ENCODE measurements at places on chromosomes 11 and 22.

GRCh38 chr11:82750643-82751139 is 17.0 kb upstream of the FAM181B start:
- DNase-seq, result no peak

DNA sequence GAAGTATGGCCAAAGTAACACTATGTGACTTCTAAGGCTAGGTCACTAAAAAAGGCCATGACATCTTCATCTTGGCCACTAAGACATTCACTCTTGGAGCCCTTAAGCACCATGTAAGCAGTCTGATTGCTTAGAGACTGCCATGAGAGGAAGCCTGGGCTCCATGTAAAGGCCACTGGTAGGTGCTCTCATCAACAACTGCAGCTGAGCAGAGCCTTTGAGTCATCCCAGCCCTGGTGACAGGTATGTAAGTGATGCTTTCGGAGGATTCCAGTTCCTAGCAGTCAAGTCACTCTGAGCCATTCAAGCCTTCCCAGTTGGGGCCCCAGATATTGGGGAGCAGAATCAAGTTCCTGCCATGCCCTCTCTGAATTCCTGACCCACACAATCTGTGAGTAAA is 26.2 kb downstream of the GAB2 start:
- no peak for DNase-seq

DNA sequence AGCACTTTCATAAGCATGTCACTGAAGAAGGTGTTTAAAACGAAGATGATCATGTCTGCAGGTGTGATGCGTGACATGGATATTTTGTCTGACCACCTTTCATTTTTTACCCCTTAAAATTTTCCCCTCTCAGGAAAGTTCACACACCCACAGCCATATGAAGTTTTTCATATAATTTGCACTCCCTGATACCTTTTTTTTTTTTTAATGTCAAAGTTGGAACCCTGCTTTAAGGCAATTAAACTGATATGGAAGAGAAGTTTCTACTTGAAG is 104.6 kb downstream of the ATXN10 start:
- no peak for DNase-seq

GRCh38 chr22:17140022-17140421 is 18.9 kb upstream of the TMEM121B start:
- no peak for DNase-seq

GRCh38 chr11:95486466-95486865 is 255.5 kb upstream of the SESN3 start:
- DNase-seq, result no peak

DNA sequence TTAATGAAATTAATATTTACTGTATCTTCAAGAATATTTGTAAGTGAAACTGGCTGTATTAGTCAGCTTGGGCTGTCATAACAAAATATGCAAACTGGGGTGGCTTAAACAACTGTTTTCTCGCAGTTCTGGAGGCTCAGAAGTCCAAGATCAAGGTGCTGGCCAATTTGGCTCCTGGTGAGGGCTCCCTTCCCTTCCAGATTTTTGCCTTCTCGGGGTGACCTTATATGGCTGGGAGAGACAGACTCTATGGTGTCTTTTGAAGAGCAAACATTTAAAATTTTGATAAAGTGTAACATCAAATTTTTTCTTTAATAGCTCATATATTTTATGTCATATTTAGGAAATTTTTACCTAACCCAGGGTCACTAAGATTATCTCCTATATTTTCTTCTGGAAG is 30.2 kb downstream of the CSTPP1 start:
- no peak for DNase-seq

GRCh38 chr11:96942855-96943254 is 553.0 kb downstream of the JRKL start:
- no peak for DNase-seq

- no peak for DNase-seq
Observed at GRCh38 chr11:122724520-122724919, 69.0 kb downstream of the UBASH3B start.

GRCh38 chr22:37244922-37245722 is 1.1 kb upstream of the RAC2 start:
- no peak for DNase-seq

- DNase-seq, result no peak
Observed at GRCh38 chr11:134480136-134480712, 68.2 kb upstream of the B3GAT1 start.

- no peak for DNase-seq
Observed at GRCh38 chr11:27237643-27238042, 125.4 kb downstream of the CCDC34 start.

DNA sequence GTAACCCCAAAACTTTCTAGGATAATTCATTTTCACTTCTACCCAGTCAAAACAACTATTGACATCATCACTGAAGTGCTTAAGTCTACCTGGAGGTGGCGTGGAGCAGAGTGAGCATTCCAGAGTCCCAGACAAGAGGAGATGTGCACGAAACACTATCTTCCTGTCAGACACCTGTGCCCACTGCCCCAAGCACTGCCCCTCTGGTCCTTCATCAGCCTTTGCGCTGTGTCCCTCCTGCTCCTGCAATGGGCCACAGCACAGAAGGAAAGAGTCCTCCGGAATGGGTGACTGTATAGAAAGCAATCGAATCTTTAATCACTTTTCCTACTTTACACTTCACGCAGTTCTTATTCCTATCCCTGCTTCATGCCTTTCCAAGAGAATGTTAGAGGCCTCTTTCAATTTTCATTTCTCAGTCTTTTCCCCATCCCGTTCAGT is 512 bp upstream of the GRIA4 start:
- DNase-seq, result no peak

DNA sequence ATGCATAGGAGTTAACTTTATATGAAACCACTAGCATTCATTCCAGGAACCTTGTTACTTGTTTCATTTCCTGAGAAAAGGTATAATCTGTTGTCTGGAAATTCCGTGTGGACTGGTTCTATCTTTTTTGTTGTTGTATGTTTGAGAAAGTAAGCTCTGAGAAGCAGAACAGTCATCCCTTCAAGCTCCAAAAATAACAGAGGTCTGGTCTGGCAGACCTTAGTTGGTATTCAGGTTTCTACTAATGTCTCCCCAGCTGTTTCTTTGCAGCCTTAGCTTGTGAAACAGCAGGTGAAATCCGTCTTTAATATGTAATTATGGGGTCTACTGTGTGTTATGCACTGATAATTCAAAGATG is 2.4 kb downstream of the RNF121 start:
- no peak for DNase-seq

GRCh38 chr11:15711311-15711710 is 596.6 kb downstream of the INSC start:
- no peak for DNase-seq

DNA sequence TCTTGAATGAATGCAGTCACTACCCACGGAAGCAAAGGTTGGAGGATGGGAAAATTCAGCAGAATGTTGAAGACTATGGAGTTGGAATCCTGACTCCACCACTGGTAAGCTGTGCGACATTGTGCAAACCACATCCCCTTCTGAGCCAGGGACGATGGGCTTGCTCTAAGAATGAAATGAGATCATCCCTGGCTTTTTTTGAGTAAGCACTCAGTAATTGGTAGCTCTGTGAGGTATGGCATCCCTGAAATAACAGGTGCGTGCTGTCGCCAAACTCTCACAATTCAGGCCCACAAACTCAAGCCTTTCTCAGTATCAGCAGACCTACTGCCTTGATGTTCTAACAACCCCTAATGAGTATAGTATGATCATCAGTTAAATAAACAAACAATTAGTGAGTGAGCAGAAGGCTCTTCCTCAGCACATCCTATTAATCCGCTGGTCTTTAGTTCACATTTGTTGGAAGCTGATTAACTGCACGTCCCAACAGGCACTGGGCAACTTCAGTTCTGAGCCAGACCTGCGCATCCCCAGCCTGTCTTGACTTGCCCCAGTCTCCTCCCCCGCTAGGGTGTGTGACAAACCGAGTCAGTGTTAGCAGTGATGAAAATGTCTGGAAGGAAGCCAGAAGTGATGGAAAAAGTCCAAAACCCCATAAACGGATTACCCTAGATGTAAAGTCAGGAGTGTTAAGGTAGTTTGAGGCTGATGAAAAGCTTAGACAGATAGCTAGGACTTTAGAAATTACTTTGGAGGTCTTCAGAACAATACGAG is 235.5 kb downstream of the GRIK4 start:
- DNase-seq, result no peak

DNA sequence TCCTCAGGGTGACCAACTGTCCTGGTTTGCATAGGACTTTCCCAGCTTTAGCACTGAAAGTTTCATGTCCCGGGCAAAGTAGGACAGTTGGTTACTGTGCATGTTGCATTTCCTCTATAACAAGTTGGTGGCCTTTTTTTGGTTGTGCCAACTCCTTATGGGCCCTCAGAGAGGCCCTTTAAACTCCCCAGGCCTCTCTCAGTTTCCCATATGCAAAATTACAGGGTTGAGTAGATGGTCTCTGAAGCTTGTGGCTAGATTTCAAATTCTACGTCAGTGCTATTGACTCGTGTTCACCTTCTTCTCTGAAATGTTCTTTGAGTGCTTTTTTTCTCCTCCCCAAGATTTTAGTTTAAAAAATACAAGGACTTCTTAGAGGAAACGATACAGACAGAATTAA is 92.5 kb downstream of the MYO18B start:
- DNase-seq, result no peak

DNA sequence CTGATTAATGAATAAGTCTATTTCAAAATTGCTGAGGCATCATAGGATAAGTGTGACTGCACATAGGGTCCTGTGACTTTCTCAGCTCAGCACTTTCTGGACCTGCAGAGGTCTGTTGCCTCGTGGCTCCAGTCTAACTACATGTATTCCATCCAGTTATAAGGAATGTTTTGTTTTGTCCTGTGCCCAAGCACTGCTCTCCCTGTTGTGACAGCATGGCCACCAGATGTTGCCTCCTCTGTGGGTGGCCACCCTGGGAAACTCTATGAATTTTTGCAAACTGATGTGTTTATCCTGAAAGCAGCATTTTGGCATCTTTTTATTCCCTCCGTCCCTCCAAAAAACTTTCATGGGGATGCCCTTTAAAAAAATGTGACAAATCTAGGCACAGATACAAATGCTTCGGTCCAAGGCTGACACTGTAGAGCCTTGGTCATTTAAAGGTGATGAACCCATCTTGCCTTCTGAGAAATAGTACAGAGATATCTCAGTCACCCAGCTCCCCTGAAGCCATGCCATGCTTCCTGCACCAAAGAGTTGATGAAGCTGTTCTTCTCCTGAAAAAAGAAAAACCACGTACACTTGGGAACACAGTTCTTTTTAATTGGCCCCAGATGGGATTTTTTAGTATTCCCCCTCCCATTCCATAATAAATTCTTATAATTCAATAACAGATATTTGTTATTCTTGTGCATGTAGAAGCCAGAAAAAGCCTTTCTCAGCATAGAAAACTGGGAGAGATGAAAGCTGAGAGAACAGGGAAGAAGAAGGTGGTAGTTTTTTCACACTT is 72.6 kb downstream of the CCDC34 start:
- DNase-seq, result no peak

- DNase-seq, result no peak
Observed at GRCh38 chr22:30351226-30351625, 5.5 kb downstream of the SF3A1 start.

DNA sequence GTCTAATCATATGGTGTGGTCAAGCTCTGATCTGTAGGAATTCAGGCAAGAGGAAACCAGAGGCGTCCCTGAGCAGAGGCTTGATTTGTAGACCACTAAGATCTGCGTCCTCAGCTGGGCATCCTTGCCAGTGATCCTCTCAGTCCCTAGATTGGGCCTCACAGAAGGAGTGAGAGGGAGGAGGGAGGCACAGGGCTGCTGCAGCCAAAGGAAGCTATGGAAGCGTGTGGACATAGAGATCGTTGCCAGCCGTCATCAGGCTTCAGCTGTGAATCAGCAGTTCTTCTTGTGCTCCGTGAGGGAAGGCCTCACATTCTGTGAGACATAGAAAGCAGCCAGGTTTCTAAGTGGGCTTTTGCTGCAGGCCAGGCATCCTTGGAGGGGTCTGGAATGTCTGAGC is 254.6 kb upstream of the KIRREL3 start:
- DNase-seq, result no peak

GRCh38 chr11:92540096-92540495 is 315.5 kb downstream of the FAT3 start:
- no peak for DNase-seq

DNA sequence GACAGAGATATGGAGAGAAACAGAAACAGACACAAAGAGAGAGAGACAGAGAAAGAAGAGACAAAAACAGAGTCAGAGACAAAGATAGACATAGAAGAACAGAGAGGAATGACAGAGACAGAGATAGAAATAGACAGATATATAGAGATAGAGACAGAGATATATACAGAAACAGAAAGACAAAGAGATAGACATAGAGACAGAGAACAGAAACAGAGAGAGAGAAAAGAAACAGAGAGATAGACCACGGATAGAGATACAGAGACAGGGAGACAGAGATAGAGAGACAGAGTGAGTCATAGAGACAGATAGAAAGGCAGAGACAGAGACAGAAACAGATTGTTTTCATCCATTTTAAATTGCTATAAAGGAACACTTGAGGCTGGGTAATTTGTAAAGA is 12.3 kb upstream of the MPEG1 start:
- no peak for DNase-seq

- DNase-seq, result no peak
Observed at GRCh38 chr22:50189849-50190181, 4.1 kb downstream of the TRABD start.

DNA sequence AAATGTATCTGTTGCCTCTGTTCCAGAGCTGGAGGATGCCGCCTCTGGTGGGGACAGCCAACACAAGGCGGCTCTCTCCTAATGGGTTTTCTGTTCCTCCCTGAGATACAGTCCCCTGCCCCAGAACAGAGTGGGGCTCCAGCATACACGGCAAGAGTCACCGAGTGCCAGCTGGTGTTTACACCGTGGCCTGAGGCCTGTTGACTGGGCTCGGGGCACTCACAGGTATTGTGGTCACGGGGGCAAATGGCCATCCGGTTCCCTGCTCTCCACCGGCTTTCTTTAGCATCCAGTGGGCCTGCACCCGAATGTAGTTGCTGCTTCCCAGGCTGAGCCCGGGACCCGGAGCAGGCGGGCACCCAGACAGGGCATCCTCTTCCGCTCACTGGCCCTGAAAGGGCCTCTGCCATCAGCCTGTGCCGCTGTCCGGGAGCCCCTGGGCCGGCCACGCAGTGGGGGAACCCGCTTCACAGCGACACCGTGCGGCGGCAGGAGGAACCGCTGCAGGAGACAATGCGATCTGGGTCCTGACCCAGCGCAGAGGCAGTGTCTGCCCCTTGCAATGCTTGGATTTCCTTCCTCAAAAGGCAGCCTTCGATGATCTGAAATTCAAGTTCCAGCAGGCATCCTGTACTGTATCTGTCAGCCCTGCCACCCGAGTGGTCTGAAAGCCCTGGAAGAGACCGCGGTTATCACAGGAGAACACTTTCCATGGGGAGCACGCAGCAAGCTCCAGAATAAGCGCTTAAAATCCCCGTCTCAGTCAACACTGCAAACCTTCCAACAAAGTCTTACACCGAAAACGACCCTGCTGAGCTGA is 859 bp upstream of the KRTAP5-5 start:
- peak; percentile 52 for DNase-seq

GRCh38 chr11:99683933-99684332 is 663.2 kb downstream of the CNTN5 start:
- no peak for DNase-seq

Measured in activated T-cell treated with anti-CD3 and anti-CD28 coated beads for 48 hours (primary cell).